ENCODE measurements at places on chromosomes 12 and 14.
A peak's percentile ranks its signal among the peaks of the same experiment; 100 is the strongest.

- no peak for DNase-seq
These were observed 151.1 kb upstream of the SFSWAP start for GRCh38 chr12:131559517-131560516.

DNA sequence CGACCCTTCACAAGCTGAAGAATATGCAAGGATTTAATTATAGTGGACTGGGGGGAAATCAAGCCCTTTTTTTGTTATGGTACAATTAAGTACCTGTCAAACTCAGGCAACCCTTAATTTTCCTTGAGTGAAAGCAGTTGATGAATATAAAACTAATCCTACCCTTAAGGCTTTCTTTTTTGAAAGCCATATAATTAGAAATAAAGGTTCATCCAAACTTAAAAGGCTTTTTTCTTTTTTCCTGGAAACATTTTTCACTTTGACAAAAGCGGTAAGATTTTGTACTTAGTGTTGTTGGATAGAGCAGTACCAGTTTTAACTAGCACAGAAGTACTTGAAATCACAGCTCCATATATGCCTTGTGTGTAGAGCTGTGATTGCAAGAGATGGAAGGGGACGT, 91.9 kb upstream of the MANSC4 start:
- DNase-seq, result no peak

DNA sequence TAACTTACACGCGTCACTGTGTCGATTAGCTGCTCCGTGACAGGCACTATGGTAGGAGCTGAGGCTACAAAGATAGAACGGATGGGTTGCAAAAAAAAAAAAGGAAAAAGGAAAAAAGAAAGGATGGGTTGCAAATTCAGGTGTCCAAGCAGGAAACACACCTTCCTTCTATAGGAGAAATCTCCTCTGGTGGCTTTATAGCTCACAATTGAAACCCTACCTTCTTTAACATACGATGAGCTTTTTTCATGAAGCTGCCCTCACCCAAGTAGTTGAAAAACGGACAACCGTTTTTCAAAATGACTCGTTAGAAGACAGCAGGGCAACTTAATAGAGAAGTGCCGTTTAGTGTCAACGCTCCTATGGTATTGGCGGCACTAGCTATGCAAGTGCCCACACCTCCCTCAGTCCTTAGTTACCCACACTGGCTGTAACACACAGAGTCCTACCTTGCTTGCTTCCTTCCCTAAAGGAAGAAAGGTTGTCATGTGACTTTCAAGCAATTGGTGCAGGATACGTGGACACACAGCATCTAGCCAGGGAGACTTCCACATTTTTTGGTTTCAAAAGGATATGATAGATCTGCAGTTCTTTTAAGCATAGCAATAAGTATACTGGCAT, 682 bp upstream of the TRIP11 start:
- DNase-seq, result peak; percentile 37

GRCh38 chr14:91722386-91722785, 9.5 kb downstream of the CATSPERB start:
- DNase-seq, result peak; percentile 37

DNA sequence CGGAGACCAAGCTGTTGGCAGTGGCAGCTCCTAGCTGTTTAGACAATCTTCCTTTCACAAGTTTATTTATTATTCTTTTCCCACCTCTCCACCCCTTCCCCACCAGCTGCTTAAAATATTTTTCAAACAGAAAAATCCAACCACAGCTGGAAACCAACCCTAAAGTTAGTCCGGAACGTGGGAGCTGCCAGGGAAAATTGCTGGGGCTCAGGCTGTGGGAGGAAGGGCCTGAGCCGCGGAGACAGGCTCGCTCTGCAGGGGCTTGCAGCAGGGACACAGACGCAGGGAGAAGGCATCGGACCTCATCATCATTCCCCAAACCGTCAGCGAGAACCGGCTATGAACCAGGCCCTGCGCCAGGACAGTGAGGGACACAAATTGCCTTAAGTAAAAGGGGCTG, 16.1 kb upstream of the TMEM106C start:
- no peak for DNase-seq

DNA sequence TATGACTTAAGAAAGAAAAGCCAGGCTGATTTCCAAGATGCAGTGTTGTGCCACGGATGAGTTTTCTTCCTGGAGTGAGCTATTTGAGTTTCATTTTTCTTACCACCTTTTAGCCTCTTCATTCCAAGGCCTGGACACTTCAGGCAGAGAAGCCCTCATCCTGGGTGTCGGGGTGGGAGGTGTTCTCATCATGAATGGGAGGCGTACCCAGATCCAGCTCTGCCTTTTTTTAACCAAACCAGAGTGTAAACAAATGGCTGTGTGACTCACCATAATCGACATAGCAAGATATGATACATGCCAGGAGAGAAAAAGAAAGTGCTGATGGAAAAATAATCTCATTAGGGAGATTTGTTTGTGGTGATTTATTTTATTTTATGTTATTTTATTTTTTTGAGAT, 79.9 kb downstream of the ARF6 start:
- peak; percentile 89 for DNase-seq

DNA sequence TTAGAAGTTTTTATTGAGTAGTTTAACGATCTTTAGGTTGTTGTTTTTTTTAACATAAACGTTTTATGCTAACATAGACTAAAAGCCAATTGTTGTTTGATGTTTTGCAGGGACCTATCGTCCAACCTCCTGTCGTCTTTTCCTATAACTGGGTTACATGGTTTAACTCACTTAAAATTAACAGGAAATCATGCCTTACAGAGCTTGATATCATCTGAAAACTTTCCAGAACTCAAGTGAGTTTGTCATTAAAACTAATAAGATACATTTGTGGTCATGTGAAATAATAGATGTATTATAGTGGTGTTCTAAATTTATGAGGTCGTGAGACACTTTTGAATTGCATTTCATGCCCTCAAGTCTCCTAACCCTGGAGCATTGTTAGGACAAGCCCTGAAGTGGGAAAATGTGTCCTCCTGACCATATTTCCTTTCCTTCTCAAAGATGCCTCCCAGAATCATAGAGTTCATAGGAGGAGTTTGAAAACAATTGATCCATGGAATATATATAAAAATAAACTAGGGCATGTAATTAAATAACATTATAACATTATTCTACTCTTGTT, 84.9 kb downstream of the ZFC3H1 start:
- no peak for DNase-seq

DNA sequence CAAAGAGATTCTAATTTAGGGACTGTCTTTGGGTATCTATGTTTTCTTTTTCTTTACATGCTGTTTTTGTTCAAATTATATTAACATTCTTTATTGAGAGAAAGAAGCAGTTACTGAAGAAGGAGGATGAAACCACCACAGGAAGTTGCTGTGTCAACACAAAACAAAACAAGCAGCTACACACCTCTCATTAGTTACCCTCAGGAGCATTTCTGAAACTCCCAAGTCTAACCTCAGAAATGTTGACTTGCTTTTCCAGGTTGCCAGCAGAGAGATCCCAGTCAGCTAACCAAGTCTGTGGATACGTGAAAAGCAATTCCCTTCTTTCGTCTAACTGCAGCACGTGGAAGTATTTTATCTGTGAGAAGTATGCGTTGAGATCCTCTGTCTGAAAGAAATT, 33.5 kb downstream of the CLEC1A start:
- DNase-seq, result no peak

DNA sequence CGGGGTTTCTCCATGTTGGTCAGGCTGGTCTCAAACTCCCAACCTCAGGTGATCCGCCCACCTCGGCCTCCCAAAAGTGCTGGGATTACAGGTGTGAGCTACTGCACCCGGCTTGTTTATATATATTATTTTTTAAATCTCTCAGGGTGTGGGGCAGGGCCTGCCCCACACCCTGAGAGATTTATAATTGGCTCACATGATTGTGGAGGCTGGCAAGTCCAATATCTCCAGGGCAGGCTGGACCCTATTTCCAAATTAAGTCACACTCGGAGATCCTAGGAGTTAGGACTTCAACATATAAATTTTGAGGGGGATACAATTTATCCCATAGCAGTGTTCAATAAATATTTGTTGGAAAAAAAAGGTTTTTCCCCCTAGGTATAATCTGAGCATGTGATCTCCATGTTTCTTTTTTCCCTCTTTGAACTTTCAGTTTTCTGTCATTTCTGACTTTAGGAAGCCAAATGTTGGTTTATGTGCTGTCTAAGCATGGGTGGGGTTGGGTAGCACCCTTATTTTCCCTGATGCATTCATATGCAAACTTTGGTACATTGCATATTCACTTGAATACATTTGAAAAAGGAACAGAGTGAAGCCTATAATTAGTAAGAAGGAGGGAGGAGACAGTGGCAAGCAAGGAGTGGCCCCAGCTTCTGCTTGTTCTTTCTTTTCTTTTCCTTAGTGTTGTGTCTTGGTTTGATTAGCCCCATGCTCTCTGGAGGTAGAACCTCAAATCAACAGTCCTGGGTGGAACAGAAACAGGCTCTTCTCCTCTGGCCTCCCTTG, 8.7 kb upstream of the A2ML1 start:
- no peak for DNase-seq

DNA sequence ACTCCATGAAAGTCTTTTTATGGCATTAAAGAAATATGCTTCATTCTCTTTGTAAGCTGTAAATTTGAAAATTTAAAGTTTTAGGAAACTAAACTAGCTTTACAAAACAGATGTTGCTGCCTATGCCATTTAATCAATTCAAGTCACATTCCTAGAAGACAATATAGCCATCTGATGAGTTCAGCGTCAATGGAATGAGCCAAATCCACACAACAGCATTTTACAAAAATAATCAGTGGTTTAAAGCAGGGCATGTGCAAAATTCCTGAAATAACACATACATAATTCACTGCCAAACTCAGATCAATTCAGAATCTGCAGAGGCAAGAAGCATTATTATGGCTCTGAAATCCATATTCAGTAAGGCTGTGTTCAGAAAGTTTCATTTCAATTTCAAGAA, 75.6 kb downstream of the MED13L start:
- DNase-seq, result peak; percentile 46

DNA sequence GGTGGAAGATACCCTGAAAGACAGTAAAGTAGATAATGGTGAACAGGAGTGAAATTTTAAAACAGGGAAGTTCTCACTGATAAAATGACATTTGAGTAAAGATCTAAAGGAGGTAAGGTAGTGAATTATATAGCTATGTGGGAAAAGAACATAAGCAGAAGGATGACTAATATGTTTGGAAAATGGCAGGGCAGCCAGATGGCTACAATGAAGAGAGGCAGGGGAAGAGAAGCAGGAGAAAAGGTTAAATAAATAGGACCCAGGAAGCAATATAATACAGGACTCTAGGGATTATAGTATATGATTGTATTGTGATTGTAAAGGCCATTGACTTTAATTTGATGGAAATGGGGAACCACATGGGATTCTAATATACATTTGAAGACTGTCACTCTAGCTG, 33.0 kb downstream of the SCFD1 start:
- DNase-seq, result no peak

GRCh38 chr14:33127531-33127930, 188.9 kb downstream of the NPAS3 start:
- DNase-seq, result no peak

DNA sequence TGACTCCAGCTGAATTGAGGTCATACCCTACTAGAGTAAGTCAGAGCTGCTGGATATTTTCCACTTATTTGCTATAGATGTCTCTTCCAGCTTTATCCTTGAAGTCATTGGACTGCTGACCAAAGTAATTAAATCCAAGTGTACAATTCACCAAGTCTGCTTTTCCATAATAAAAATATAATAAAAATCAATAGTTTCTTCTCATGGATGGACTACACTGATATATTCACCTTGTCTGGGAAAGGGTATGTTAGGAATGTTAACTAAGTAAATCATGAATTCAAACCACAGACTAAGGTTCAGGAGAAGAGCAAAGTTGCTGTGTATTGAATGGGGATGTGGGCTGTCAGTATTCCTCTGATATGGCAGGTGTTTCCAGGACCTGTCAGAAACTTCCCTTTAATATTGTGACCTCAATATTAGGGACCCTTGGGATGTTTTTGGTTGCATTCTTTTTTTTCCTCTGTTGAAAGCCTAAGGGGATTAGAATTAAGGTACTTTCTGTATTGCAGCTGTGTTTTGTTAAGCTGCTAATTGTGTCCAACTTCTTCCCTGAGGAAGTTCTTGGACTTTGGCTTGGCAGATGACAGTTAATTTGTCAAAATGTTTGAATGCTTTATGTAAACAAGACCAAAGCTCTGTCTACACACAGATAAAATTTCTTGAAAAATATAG, 284.0 kb downstream of the ATP23 start:
- DNase-seq, result no peak

- no peak for DNase-seq
These were observed 54.7 kb downstream of the FRS2 start for GRCh38 chr12:69524755-69525469.

GRCh38 chr12:108309674-108310312, 29.3 kb downstream of the CMKLR1 start:
- DNase-seq, result no peak

DNA sequence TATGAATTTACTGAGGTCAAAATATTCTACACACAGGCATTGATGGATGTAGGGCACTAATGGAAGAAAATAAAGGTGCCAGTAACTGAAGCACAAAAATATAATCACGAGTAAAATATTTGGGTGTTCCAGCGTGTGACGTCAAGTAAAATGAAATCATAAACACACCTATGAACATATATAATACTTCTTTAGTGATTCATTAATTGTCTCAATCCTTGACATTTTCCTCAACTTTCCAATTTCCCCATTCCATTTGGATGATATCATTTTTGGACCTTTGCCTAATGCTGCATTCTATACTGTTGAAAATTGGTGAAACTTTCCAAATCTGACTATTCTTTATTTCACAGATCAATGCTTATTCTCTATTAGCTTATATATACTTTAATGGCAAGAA, 649.3 kb downstream of the GALC start:
- no peak for DNase-seq

DNA sequence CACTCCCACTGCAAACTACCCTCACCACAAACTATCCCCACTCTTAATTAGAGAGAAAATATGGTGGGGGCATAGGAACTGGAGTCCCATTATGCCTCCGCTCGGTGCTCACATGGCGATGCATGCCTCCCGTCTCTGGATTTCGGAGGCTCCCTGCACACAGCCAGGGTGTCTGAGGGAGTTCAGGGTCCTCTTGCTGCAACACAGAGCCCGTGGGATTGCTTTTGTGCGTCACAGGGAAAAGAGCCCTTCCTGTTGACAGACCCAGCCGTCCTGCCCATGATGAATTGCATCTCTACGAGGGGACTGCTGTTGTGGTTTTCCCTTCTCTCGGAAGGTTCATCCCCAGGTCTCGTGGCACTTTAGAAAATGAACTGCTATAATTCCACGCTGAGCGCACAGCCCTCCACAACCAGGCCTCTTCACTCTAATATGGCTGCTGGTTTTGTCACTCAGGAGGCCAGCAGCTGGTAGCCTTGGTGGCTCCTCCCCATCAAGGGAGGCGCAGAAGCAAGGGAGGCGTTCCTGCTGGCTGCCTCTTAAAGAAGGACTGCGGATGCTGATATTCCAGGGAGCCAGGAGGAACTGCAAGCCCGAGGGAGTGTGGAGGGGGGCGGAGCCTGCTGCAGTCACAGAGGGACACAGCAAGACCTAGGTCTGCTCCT, 158.0 kb downstream of the KCNA5 start:
- DNase-seq, result no peak

DNA sequence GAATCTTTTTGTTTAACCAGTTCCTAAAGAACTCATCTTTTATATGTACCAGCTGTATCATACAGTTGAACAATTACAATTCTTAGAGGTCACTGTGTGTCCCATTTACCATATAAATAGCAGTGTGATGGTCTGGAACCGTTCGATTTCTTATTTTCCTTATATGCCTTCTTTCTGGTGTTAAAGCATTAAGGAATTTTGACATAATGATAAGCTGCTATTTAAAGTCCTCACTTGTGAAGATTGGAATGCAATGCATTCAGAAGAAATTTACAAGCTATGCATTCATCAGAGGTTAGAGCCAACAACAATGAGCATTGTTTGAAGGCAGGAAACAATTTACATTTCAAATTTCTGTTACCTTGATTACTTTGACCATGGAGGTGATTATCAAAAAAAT, 80.0 kb upstream of the PRICKLE1 start:
- DNase-seq, result peak; percentile 37
